ENCODE measurements at places on chromosomes 4 and X.

DNA sequence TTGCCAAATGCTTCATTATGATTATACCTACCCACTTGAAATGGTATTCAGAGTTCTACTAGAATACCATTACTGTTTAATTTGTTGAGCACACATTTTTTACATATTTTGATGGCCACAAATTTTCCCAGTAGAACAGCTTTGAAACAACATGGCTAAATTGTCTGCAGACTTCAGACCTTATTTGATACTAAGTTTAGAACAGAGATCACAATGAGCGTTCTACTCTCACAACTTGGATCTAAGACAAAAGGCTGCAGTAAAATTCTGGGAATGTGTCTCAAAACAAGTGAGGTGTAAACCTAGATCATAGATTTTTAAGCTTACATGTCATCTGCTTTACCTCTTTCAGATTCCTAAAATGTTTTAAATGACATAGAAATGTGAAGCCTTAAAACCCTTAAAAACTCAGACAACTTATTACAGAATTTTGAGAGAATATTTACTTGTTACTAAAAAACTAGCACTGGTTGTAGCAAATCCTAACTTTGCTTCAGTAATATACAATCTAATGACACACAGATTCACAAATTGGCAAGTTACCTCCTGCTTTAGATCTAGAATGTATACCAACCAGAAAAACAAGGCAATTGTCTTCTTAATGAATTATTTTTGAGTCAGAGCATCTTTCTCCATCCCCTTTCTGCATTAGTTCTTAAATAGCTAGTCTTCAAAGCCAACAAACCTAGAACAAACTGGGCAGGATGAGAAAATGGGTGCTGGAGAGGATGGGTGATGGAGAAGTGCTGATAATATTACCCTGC, 243.3 kb downstream of the SLC7A11 start:
- DNase-seq = no peak

GRCh38 chr4:177012918-177013545, 220.3 kb upstream of the VEGFC start:
- no peak for DNase-seq

- no peak for DNase-seq
Measured at GRCh38 chr4:3369781-3370674, 71.7 kb upstream of the HGFAC start.

DNA sequence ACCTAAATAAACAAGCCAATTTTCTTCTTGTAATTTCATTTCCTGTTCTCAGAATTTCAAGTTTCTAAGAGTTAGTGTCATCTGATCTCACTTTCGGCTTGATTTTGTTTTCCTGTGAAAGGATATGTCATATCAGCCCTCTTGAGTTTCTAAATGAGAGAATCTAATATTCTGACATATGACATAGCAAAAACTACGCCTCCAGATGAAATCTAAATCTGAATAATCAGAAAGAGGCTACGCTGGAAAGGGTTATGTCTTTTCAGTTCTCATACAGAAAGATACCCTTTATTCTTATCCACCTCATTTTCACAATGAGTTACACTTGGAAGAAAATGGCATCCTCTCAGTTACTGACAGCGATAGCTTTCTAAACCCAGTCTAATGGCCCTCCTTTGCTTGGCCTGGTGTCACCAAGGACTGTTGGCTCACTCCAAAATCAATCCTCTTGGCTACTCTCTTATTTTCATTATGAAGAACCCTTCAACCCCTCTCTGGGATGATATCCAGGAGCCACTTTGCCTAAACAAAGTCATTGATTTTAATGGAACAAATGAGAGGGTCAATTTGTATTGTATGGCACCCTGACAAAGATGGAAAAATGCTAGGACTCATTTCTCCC, 65.6 kb downstream of the ASB9 start:
- DNase-seq = no peak

DNA sequence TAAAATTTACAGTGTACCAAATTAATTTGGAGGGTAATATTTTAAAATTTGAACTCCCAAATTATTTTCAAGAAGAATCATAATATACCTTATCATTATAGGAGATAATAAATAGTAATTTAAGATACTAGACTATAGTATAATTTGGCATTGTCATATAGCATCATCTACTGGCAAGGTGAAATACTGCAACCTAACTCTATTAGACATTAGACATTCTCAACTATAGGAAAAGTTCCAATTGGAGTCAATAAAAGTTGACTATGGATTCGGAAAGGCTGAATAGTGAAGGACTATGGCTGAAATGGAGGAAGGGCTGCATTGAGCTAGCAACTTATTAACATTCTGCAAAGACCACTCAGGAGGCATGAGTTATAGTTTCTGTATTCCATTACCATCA, 113.0 kb downstream of the PRDM5 start:
- no peak for DNase-seq

- no peak for DNase-seq
Measured at GRCh38 chrX:9902656-9903055, 64.5 kb upstream of the CLDN34 start.

Data from Right ventricle myocardium inferior (tissue), 1 donor.